ENCODE measurements at places on chromosomes 1 and 21.

GRCh38 chr1:64526312-64526711 lies 56.4 kb downstream of the CACHD1 start:
- DNase-seq, result no peak

GRCh38 chr1:219726480-219727272 lies 113.8 kb upstream of the ZC3H11B start:
- DNase-seq, result no peak

GRCh38 chr1:229006121-229006870 lies 264.6 kb upstream of the RAB4A start:
- DNase-seq, result no peak

GRCh38 chr21:14259747-14260146 lies 43.8 kb downstream of the RBM11 start:
- peak; percentile 42 for DNase-seq

DNA sequence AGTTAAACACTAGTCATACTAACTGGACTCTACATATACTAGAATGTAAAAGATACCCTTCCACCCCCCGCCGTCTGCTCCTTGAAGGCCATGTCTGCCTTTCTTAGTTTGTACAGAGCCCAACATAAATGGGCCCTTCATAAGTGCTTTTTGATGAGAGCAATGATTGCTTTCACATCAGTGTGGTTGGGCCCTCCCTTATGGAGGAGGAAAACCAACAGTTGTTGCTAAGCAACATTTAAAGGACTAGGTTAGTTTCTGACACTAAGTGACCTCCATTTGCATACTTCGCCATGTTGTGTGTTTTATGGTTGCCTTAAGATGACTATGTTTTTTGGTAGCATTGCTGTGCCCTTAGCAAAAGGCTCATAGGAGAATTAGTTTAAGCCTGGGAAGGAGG lies 182.0 kb upstream of the SGIP1 start:
- DNase-seq, result peak; percentile 36

DNA sequence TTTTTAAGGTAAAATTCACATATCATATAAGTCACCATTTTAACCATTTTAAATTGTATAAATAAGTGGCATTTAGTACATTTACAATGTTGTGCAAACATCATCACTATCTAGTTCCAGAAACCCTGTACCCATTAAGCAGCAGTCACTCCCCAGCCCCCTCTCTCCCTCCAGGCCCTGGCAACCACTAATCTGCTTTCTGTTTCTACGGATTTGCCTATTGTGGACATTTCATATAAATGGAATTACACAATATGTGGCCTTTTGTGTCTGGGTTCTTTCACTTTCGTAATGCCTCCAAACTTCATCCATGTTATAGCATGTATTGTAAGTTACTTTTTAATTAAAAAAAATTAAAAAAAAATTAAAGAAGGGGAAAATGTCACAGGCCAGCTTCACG lies 58.0 kb upstream of the RAB3GAP2 start:
- DNase-seq, result peak; percentile 89

- DNase-seq, result no peak
These were observed 110.4 kb upstream of the IPO9 start for GRCh38 chr1:201718346-201719202.

GRCh38 chr1:25900219-25900618 lies 6.0 kb downstream of the STMN1 start:
- no peak for DNase-seq

- DNase-seq, result peak; percentile 7
These were observed 29.6 kb downstream of the GDAP2 start for GRCh38 chr1:117899801-117900200.

- DNase-seq, result no peak
These were observed 53.5 kb upstream of the MTF2 start for GRCh38 chr1:93025572-93025971.

GRCh38 chr1:16369821-16370220 lies 2.8 kb downstream of the SZRD1 start:
- no peak for DNase-seq

- DNase-seq, result no peak
These were observed 517.2 kb upstream of the B3GALT2 start for GRCh38 chr1:193703655-193704054.

GRCh38 chr1:100073531-100073930 lies 59.2 kb downstream of the SASS6 start:
- DNase-seq, result no peak

Measured in inflammatory macrophage treated with lipopolysaccharide for 4 hours (primary cell).